NCI-H1436 treated with DMSO at 0.1 percent for 48 hours (cell line): ENCODE measurements at places on chromosomes 7 and 10.

DNA sequence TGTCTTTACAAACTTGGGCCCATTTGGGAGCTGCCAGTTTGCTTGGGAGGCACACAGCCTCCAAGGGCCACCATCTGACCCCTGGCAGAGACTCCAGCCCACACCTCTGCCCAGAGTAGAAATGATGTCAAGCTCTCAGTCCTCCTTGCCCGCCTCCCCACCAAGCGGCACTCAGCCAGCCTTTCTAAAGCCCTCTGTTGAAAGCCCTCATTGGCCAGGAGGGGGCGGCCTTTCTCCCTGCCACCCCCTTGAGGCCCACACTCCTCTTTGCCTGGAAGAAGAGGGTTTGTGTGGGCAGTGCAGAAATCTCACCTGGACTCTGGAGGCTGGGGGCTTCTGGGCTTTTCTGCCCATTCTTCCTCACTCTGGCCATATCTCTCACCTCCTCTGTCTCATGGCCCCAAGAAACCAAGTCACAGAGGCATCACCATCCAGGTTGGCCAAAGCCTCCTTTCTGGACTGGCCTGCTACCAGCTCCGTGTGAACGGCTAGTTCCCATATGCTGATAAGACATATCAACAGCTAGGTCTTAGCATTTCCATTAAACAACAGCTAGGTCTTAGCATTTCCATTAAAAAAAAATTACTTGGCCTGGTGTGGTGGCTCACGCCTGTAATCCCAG, 36.1 kb downstream of the UBTD1 start:
- no peak for DNase-seq

DNA sequence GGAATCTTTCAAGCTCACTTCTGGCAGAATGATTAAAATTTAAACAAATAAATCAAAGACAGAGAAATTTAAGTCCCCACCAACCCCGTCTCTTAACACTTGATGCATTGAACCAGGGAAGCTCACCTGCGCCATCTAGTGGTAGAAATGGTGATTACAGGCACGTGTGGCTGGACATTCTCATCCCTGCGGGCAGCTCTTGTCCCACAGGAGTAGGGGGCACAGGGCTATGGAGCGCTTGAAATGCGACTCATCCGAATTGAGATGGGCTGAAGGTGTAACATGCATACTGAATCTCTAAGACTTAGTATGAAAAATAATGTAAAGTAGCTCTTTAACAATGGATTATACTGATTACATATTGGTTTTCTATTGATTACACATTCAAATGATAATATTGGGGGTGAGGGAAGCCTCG, 24.8 kb upstream of the SLIT1 start:
- DNase-seq = no peak

- no peak for DNase-seq
Observed at GRCh38 chr10:15531927-15532722, 161.0 kb upstream of the FAM171A1 start.

DNA sequence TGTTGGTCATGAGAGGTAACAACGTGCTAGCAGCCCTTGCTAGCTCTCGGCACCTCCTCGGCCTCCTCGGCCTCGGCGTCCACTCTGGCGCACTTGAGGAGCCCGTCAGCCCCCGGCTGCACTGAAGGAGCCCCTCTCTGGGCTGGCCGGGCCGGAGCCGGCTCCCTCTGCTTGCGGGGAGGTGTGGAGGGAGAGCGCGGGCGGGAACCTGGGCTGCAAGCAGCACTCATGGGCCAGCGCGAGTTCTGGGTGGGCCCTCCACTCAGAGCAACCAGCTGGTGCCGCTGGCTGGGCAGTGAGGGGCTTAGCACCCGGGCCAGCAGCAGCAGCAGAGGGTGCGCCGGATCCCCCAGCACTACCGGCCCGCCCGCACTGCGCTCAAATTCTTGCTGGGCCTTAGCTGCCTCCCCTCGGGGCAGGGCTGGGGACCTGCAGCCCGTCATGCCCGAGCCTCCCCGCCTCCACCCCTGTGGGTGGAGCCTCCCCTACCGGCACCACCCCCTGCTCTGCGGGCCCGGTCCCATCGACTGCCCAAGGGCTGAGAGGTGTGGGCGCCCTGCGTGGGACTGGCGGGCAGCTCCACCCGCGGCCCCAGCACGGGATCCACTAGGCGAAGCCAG, 96.1 kb downstream of the PAXIP1 start:
- no peak for DNase-seq

GRCh38 chr10:110007161-110007700, 553 bp upstream of the ADD3 start:
- DNase-seq = no peak

GRCh38 chr7:37489703-37490102, 41.0 kb upstream of the ELMO1 start:
- DNase-seq = no peak

- DNase-seq = no peak
Observed at GRCh38 chr7:43164757-43165156, 52.3 kb downstream of the HECW1 start.

DNA sequence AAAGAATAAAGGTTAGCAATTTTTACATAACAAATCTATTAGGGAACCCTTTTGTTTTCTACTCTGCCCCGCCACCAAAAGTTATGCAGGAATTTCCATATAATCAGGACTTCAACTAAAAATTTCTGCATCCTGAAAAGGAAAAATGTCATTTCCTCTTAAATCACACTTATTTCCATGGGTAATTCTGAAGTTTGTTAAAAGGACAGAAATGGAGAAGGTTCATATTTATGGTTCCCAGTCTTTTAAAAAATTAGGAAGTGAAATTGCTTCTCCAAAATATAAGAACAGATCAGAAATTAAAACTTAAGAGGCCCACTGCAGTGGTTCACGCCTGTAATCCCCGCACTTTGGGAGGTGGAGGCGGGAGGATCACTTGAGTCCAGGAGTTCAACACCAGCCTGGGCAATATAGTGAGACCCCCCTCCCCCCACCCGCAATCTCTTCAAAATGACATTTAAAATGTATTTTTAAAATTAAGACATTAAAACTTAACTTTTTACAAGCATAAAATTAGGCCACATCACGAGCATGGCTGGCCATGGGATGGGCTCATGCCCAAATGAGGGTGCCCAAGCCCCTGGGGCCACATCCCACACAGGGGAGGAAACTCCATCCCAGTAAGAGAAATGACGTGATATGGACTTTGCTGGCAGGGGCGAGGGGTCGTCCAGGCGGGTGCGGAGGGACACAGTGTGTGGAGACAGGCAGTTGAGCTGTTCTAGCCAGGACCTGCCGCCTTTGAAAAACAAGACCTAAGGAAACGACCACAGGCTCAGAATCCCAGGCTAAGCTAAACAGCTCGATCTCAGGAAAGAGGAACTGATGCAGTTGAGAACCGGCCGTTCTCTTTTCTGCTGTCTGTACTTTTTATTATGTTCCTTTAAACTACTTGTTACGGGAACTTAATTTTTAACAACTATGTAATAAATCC, 51.3 kb upstream of the NFE2L3 start:
- no peak for DNase-seq

GRCh38 chr7:94507962-94508361, 1.6 kb upstream of the CASD1 start:
- no peak for DNase-seq

DNA sequence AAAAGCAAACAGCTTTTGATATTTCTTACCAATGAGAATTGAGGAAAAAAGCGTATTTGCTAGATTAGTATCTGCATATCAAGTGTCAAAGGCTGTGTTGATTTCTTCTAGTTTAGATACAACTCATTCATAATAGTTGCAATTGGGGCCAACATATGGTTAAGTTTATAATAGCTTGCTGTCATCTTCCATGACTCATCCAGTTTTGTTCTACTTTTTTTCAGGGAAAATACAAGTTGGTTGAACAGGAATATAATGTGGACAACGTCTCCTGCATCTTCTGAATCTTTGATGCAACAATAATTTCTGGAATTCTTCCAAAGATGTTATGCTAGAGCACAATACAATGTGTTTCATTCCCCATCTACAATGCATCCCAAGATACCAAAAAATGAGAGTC, 182.0 kb downstream of the THSD7A start:
- no peak for DNase-seq

GRCh38 chr10:114526504-114527238, 122.4 kb upstream of the AFAP1L2 start:
- DNase-seq = peak; percentile 48

DNA sequence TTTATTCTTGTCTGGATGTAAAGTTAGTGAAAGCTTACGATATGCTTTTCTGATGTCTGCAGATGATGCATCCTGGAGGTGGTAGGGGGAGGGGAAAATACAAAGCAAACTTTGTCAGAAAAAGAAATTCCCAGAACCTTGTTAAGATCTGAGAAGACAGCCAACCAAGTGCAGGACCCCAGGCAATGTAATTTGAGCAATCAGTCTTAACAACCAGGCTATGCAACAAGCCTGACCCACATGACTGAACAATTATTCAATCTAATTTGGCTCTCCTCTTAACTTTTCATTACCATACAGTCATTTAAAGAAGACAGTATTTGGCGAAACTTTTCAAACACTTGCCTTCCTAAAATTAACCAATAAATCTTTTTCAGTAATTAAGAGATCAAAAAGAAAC, 74.5 kb downstream of the DNAJC1 start:
- no peak for DNase-seq

- no peak for DNase-seq
Observed at GRCh38 chr10:69965086-69965485, 87.6 kb upstream of the MACROH2A2 start.

- no peak for DNase-seq
Observed at GRCh38 chr7:29610086-29610485, 46.5 kb downstream of the PRR15 start.

DNA sequence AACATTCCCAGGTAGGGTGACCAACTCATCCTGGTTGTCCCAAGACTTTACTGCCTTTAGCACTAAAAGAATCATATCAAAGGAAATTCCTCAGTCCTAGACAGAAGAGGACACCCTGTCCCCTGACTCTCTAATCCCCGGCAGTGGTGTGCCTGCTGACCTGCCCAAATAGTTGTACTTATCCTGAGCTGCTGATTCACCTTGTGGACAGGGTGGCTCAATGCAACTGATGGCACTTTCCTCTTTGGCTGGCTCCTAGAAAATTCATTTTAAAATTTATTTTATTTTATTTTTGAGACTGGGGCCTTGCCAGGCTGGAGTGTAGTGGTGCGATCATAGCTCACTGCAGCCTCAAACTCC, 111.7 kb downstream of the JCAD start:
- DNase-seq = no peak

GRCh38 chr7:124462249-124462648, 303.3 kb downstream of the GPR37 start:
- DNase-seq = no peak

- no peak for DNase-seq
Observed at GRCh38 chr7:28017372-28017771, 163.2 kb downstream of the JAZF1 start.

DNA sequence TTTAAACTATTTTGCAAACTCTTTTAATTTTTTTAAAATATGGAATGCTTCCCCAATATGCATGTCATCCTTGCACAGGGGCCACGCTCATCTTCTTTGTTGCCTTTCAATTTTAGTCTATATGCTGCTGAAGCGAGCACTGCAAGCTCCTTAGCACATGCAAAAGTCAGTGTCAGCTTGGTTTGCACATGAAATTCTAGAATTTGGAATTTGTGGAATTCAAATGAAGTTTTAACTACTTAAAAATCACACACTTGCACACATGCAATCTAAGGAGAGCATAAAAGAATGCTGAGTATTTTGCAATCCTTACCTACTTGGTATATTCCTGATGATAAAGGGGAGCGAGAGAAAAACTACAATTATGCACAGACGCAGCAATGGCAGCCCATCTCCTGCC, 78.3 kb upstream of the ATP6V0A4 start:
- no peak for DNase-seq

GRCh38 chr10:94725871-94726270, 36.6 kb upstream of the CYP2C19 start:
- DNase-seq = no peak

- DNase-seq = no peak
Observed at GRCh38 chr10:114077815-114078219, 34.2 kb downstream of the ADRB1 start.

DNA sequence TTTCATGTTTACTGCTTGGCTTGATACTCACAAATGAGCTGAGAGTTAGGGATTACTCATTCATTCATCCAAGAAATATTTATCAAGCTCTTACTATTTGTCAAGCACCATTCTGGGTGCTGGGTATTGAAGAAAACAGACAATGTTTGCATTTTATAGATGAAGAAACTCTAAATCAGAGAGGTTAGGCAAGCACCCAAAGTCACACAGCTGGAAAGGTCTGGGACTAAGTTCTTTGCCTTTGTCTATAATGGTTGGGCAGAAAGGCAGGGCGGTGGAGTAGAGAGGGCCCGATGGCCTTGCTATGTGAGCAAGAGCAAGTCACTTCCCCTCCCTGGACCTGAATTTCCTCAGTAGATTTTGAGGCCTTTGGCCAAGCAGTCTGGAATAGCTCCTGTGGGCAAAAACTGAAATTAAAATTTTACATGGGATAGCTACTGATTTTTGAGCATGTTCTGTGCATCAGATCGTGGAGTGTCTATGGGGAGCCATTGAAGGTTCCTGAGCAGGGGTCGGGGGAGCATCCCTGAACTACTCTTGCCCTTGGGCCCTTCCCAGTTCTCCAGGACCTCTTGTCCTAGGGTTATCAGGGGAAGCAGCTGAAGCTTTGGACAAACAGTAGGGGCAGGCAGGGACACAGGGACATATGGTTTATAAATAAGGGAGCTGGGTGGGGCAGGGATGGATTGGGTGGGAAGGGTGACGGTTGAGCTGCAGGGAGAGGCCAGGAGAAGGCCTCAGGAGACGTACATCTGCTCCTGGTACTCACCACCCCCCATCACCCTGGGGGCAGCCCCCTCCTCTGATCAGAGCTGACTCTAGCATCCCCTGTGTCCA, 23.3 kb downstream of the AQP1 start:
- no peak for DNase-seq

DNA sequence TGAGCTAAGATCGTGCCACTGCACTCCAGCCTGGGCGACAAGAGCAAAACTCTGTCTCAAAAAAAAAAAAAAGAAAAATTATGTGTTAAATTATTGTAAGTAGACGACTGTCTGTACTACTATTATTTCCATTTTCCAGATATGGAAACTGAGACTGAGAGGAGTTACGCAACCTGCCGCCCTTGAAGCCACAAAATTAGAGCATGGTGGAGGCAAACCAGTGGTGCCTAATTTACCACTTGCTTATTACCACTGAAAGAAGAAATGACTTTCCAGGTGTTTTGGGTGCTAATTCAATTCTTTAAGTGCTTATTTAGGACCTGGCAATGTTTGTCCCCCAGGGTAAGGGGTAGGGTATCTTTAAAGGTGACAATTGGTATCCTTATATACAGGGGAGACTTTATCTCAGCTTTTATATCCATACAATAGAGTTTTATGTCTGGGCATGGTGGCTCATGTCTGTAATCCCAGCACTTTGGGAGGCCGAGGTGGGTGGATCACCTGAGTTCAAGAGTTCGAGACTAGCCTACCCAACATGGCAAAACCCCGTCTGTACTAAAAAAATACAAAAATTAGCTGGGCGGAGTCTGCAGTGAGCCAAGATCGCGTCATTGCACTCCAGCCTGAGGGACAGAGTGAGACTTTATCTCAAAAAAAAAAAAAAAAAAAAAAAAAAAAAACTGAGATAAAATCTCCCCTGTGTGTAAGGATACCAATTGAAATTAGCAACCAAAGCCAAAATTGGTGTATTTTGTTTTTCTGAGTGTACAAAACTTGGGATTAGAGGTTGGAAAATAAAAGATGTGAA, 16.6 kb upstream of the CAMK1D start:
- DNase-seq = no peak

GRCh38 chr10:28678687-28679457, 1.6 kb downstream of the BAMBI start:
- no peak for DNase-seq

- no peak for DNase-seq
Observed at GRCh38 chr10:88385601-88386203, 197.4 kb downstream of the RNLS start.

GRCh38 chr10:105674448-105674847, 1033.4 kb downstream of the SORCS3 start:
- DNase-seq = no peak
